ENCODE measurements at places on chromosomes 12 and 14.

DNA sequence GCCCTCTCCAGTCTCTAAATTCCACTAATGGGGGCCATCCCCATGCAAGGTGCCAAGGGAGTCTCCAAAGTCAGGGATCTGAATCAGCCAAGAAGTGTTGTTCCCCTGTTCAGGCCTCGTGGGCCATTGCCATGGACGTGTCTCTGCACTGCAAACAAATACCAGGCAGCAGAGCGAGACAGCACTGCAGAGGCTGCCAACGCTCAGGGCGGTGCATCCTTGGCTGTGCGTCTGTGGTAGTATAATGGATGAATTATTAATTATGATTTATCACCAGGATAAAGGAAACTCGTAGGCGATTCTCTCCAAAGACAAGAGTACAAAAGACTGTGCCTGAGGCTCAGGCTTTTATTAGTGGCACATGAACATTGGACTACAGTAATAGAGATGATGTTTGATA, 122.3 kb upstream of the NTF3 start:
- no peak for DNase-seq

DNA sequence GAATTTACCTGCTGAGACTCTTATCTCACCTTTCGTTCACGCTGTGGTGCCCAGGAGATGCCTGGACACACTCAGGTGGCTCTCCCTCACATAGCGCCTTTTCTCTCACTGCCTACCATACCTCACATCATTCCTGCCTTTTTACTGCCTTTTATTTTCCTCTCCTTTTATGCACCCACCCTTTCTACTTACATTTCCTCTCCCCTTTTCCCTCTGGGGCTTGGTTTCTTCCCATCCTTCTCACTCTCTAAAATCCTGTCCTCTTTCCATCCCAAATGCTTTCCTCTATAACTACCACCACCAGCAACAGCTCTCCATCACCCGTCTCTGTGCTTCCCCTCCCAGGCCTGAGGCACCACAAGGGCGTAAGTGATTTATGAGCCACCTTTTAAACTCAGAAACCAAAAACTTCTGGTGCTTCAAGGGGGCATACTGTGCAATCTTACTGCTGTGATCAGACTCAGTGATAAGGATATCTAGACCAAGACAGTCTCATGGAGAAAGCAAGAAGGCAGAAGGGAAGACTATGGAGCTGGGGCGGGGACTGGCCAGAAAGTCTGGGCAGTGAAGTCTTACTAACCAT, 32.7 kb upstream of the SMUG1 start:
- DNase-seq: no peak

GRCh38 chr12:108424026-108424425, 84.9 kb upstream of the CMKLR1 start:
- DNase-seq: no peak

- no peak for DNase-seq
Measured at GRCh38 chr14:103209506-103209905, 86.2 kb downstream of the TNFAIP2 start.

DNA sequence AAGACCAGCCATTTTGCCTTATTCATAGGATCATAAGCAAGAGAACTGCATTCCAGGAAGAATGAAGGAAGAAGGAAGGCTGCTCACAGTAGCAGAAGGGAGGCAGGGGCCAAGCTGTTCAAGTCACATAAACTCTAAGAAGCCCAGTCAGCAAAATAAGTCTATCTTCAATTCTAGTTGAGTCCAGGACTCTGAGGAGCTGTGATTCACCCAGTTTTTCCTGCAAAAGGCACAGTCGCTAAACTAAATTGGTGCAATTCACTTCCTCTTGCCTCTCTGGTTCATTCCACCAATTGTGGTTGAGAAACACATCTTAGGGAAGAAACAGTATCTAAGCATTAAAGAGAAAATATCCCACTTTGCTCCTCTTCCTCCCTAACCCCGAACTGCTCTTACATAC, 9.8 kb downstream of the ZNF641 start:
- DNase-seq: no peak

- peak; percentile 28 for DNase-seq
Measured at GRCh38 chr12:104063712-104064030, 660 bp upstream of the HCFC2 start.

DNA sequence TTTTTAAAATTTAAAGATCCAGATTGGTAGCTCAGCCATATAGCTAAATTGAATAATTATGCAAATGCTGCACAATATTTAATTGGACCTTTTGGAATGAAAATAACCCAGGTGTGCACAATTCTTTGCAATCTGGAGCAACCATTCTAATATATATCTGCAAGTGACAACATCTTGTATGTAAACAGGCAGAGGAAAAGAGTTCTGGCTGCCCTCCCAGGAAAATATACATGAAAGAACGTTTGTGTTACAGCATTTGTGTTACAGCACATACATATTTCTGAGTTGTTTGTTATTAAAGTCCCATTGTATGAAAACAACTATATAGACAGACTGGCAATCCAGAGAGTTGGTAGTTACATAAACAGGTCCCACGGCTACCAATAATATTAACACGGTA, 377.5 kb downstream of the DIO2 start:
- no peak for DNase-seq

- DNase-seq: no peak
Measured at GRCh38 chr12:71838676-71839075, 883 bp upstream of the TBC1D15 start.

- peak; percentile 40 for DNase-seq
Measured at GRCh38 chr14:20782280-20782890, 1.3 kb downstream of the RNASE6 start.

GRCh38 chr14:62956413-62956812, 88.8 kb downstream of the KCNH5 start:
- no peak for DNase-seq

DNA sequence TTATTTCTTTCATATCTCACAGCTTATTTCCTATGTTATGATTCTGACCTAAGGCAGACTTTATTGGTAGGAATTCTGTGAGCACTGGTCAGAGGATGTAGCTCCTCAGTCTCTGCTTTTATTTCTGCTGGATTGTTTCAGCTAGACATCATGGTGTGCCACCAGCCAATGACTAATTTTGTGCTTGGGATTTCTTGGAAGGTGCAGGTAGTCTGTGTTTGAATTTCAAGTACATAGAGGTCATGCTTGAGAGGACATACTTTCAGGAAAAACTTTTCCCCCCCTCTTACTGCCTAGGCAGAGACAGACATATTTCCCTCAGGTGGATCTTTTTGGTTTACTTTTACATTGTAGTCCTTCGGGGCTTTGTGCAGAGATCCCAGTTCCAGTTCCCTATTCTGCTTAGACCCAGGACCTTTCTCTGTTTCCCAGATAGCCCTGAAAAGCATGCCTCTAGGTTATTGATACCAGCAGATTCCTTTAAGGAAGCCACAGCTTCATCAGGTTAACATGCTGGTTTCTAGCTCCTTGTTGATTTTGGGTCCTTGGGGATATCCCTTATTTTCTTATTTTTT, 28.6 kb downstream of the BRMS1L start:
- DNase-seq: no peak

DNA sequence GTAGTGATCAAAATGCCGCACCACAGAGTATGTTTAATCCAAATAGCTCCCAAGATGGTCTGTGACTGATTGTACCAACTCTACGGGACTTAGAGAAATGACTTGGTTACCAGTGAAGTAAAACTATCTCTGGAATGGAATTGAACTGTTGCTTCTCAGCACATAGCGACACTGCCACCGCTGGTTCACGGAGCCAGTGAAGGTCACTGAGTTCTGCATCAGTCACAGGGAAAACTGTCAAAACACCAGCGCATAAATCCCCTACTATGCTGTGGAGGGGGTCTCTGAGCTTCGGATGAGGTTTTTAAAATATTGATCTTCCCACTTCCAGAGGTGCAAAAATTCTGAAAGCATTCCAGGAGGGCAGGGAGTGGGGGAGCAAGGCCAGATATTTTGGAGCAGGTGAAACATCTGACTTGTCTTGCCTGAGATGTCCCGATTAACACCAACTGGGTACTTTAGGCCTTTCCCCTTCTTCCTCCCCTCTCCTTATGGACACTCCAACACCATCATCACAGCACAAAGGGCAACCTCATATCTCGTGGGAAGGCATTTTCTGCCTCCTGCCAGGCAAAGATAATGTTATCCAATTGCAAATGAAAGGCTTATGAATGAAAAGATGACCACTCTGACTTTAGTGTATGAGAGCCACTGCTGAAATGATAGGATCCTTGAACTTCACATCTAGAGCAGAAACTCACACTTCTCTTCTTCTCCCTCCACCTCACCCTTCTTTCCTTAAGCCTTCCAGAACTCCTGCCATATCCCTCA, 2.0 kb upstream of the PLXNC1 start:
- DNase-seq: peak; percentile 54

- no peak for DNase-seq
Measured at GRCh38 chr14:103091883-103092222, 2.7 kb upstream of the EXOC3L4 start.

GRCh38 chr14:80135305-80136088, 75.8 kb downstream of the DIO2 start:
- DNase-seq: no peak

DNA sequence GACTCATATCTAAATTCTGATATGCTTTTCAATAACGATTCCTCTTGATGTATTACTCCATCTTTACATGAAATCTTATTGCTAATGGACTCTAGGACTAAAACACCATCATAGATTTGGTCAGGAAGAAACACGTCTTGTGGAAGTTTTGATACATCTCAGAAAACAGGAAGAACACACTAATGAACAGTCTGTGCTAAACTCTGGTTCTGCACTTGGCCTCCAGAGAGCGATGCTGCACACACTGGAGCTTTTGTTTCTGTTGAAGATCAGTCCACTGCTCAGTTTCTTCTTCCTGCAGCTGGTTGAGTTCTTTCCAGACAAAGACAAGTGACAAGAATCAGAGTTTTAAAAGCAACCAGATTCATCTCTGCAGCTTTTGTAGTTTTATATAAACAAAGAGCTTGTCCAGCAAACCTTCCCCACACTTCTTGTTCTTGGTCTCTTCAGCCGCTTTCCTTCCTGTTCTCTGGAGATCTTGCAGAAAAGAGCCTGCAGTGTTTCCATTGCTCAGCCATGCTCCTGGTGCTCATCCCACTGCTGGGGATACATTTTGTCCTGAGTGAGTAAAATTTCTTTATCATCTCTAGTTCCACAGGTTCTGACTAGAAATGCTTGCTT, 229.1 kb upstream of the OR4E1 start:
- DNase-seq: peak; percentile 42

DNA sequence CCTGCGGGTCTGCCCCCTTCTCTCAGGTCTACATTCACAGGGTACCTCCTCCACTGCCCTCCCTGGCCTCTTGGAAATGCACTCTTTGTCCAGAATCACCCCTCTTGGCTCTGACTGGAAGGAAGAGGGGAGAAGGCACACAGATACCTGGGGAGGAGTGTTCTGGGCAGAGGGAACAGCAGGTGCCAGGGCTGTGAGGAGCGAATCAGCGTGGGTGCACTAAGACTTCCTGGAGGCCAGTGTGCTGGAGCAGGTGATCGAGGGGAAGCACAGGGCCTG, 8.3 kb upstream of the TRAF3 start:
- DNase-seq: no peak

- no peak for DNase-seq
Measured at GRCh38 chr12:56991319-56992246, 14.8 kb downstream of the ZBTB39 start.

DNA sequence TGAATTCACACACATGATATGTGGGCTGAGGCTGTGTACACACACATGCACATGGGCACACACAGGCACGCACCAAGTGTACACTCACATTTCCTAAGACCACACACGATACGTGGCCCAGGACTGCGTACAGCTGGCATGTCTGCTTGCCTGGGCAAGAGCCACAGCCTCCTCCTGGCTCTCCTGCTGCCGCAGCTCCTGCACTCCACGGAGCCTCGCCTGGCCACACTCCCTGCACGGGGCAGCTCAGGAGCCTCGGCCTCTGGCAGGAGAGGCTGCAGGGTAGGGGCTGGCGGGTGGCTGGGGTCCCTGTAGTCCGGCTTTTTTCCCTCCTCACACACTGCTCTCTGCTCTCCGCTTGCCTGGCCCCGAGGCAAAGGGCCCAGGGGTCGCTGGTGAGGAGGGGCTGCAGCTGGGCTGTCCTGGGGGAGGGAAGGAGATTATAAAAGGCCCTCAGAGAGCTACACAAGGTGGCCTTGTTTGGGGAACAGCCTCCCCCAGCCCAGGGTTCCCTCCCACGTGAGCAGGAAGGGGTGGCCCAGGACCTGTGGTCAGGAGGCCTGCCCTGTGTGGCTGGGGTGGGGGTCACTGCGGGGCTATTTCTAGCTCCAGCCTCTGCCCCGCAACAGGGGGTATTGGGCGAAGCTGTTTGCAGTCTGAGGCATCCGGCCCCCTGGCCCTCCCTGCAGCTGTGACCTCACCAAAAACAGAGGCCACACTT, 89.0 kb upstream of the SFSWAP start:
- no peak for DNase-seq

GRCh38 chr12:49451468-49452259, 84.4 kb downstream of the SPATS2 start:
- DNase-seq: no peak

DNA sequence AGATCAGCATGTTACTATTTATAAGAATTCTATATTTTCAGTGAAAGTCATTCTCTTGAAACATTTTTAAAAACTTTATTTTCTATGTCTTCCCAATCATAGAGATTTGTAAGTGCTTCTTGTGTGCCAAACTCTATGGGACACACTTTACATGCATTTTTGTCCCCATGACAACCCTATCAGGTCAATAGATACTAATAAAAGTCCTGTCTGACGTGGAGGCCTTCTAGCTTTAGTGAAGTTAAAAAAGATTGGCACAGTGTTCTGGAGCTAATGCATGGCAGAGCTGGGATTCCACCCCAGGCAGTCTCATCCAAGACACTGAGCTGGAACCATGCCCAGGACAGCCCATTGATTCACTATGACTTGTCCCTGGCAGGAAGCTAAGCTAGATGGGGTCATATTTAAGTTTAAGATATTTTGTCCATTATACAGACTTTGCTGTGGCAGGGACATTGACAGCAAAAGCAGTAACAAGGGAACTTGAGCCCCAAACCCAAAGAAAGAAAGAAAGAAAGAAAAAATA, 28.1 kb downstream of the TTC6 start:
- DNase-seq: no peak

DNA sequence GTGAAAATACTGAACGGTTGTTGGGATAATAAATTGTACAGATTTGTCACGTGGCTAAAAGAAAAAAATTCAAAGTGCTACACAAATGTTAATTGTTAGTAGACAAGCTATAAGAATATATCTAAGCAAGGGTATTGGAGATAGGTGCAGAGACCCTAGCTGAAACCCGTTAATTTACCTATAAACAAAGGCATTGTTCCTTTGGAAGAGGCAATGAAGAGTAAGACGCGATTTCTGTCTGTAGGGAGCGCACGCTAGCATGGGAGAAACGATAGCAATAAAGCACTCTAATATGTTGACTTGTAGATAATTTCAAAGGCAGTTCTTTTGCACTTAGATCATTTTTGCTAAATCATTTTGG, 565 bp downstream of the CCDC77 start:
- peak; percentile 69 for DNase-seq

DNA sequence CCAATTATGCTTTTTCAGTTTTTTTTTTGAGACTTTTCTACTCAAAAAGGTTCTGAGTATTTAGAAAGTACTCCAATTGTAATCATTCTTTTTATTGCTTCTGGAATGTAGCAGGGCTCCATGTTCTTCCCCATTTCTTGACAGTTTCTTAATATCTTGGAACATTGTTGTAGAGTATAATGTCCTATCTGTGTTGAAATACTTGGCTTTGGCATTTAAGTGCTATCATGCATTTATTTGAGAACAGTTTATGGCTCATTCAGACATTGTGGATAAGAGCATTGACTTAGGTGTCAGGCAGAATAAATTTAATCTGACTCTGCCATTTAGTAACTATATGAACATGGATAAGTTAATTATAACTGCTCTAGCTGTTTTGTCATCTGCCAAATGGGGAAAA, 28.3 kb downstream of the ADIPOR2 start:
- no peak for DNase-seq
